ENCODE measurements at places on chromosomes 4 and X.

DNA sequence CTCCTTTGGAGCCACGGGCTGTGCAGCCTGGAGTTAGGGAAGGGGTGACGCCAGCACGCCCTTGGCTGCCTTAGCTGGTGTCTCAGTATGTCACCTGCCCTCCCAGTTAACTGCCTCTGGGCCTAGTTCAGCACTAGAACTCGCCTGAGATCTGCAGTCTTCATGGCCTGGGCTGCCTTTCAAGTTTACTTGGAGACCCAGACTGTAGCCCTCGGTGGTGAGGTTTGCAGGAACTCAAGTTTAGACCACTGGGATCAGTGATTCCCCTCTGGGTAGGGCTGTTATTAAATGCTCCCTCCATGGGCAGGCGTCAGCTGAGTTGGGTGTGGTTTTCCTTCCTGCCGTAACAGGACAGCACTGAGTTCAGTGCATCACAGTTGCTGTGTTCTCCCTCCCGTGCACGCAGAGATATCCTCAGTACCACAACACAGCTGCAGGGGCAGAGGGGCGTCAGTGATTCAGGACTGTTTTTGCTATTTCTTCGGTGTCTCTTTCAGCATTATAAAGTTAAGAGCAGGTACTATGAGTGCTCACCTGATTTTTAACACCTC, 30.5 kb downstream of the PLAC8 start:
- DNase-seq, result no peak

- no peak for DNase-seq
These were observed 415.1 kb downstream of the FAM133A start for GRCh38 chrX:94089149-94089548.

- no peak for DNase-seq
These were observed 81.1 kb upstream of the STK26 start for GRCh38 chrX:131942034-131942433.

- no peak for DNase-seq
These were observed 349.5 kb downstream of the HS3ST1 start for GRCh38 chr4:11079171-11079570.

DNA sequence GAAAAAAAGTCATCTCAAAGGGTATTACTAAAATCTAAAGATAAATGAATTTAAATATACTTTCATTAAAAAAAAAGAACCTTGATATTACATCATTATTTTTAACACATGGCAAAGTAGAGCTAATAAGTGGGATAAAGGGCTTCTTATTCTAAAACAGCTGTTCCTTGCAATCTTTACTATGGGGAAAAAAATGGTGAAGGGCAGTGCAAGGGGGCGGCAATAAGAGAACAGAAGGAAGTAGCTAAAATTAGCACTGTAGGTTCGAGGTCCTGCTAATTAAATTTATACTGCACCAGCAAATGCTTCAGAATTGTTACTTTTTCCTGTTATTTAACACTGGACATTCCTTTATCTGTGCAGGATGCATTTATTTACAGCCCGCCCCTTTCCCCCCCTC, 89.4 kb upstream of the HPF1 start:
- no peak for DNase-seq

- DNase-seq, result no peak
These were observed 2.6 kb downstream of the PHKA2 start for GRCh38 chrX:18981124-18981807.

- no peak for DNase-seq
These were observed 1133.9 kb downstream of the SH3BGRL start for GRCh38 chrX:82335772-82336171.

GRCh38 chrX:5380426-5380825, 848.2 kb downstream of the NLGN4X start:
- DNase-seq, result no peak

- no peak for DNase-seq
These were observed 326.4 kb downstream of the DCHS2 start for GRCh38 chr4:154164931-154165839.

DNA sequence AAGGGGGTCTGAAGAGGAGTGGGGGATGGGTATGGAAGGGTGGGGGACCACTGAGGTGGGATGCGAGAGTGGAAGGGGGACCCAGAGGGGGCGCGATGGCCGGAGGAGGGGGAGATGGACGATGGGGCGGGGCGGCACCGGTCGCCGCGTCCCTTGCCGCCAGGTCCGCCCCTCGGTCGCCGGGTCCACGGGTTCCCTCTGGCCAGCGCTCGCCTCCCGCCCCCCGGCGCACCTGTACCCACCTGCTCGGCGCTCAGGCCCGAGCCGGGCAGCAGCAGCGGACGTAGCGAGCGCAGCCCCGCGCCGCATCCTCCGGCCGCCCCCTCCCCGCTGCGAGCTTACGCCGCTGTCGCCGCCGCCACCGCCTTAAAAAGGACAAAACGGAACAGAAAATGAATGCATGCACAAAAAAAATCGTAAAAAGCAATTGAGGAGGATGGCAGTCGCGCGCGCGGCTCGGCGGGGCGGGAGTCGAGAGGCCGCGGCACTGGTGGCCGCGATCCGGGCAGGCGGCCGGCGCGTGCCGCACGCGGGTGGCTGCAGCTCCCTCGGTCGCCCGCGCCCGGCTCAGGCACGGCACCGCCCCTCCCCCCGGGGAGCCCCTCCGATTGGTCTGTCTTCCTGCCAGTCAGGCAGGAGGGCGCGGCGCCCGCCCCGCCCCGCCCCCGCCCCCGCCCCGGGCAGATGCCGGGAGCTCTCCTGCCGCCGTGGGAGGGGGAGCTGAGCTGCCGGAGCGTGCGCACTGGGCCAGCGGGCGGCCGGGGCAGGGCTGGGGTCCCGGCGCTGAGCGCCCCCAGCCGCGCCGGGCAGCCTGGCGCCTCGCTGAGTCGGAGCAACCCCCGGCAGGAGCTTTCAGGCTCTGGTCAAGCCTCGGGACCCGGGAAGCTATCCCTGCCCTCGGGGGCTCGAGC, at the start of gene JAKMIP1:
Gene JAKMIP1, minus strand, starts transcription at position 539 of the 911 bp plus-strand sequence. CDS start 87,699 bp downstream, outside the sequence.
- DNase-seq, result peak; percentile 98

GRCh38 chr4:139207247-139207646, 30.2 kb upstream of the ELF2 start:
- DNase-seq, result no peak

- no peak for DNase-seq
These were observed 126.1 kb downstream of the INPP4B start for GRCh38 chr4:142719854-142720541.

DNA sequence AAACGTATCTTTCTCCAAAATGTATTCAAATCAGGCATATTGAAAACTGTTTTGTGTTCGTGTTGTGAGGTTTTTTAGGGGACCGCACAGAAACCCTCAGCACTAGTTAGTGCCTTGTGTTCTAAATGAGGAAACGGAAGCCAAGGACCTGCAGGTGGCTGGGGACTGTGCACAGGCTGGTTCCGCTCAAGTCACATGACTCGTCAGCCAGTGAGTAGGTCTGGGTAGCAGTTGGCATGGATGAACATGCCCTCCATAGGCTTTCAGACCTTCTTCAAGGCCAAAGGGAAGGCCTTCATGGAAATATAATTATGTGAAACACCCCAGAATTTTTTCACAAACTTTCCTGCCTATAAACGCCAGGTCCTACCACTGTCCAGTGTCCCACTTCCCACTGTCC, 1.3 kb upstream of the F11 start:
- DNase-seq, result no peak

DNA sequence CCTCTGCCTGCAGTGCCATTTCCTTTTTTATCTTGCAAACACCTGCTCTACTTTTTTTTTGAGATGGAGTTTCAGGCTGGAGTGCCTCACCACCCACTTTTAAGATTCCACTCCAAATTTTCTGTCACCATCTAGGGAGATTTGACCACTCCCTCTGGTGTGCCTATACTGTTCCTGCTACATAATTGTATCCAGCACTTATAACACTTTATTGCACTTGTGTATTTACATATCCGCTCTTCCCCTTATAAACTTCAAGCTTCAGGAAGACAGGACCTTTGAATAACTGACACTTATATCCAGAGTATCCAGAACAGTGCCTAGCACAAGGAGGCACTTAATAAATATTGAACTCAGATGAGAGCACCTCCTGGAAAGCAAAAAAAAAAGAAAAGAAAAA, 6.2 kb upstream of the CENPI start:
- DNase-seq, result no peak

DNA sequence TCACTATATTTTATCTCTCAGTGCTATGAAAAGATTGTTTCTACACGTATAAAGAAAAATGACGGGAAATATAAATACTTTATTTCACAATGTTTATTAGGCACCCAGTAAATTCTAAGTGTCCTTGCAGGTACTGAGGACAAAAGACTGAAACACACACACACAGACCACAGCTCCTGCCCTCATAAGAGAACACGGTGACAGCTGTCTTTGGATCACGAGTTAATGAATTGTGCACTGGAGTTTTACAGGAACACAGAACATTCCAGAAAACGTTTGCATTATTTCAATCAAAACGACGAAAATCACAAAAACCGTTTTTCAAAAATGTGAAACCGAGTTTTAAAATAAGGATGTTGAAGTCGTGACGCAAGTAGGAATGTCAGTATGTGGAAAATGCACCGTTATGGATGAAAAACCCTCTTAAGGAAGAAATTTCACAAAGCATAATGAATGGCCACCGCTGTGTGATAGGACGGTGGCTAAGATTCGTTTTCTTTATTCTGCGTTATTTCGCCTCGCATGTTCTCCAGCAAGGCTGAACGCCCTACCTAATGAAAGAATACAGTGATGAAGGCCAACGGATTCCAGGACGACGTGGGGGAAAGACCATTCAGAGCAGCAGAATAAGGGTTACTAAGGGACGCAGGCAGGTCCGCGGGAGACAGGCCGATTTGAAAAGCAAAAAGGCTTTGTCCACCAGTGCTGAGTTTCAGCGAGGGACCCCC, 24.2 kb downstream of the FAM156A start:
- DNase-seq, result no peak

DNA sequence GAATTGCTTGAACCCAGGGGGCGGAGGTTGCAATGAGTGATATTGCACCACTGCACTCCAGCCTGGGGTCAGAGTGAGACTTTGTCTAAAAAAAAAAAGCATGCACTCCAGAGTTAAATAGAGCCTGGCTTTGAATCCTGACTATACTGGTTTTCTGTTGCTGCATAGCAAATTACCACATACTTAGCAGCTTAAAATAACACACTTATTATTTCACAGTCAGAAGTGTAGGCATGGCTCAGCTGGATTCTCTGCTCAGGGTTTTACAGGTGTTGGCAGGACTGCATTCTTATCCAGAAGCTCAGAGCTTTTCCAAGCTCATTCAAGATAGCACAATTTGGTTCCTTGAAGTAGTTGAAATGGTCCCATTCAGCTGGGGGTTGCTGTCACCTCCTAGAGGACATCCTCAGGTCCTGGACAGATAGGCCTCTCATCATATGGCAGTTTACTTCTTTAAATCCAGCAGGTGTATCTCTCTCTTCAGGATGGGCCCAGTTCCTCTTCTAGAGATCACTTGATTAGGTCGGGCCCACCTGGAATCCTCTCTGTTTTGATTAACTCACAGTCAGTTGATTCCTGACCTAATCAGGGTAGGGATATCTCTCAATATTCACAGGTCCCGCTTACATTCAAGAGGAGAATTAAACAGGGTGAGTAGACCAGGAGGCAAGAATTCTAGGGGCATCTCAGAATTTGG, 26.8 kb downstream of the DOCK11 start:
- no peak for DNase-seq

GRCh38 chr4:5422195-5422594, 286.2 kb downstream of the EVC2 start:
- no peak for DNase-seq

GRCh38 chrX:73817393-73818199, 254.6 kb downstream of the CHIC1 start:
- DNase-seq, result no peak

DNA sequence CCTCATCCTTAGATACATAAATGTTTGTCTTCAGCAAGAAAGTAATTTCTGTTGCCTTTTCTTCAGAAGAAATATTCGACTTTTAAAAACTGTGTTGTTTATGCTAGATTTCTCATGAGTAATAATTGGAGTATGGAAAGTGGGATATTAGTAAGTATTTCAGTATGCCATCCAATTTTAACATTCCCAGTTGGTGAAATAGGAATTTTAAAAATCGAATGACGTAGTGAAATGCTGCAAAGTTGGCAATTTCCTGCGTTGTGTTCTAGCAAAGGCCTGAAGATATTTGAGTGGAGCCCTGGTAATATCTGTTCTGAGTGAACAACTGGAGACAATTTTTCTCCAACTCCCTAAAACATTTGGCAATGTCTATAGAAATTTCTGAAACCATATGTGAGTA, 190.1 kb downstream of the ZNF330 start:
- DNase-seq, result no peak

- no peak for DNase-seq
These were observed 170.4 kb upstream of the BCOR start for GRCh38 chrX:40268188-40268520.

DNA sequence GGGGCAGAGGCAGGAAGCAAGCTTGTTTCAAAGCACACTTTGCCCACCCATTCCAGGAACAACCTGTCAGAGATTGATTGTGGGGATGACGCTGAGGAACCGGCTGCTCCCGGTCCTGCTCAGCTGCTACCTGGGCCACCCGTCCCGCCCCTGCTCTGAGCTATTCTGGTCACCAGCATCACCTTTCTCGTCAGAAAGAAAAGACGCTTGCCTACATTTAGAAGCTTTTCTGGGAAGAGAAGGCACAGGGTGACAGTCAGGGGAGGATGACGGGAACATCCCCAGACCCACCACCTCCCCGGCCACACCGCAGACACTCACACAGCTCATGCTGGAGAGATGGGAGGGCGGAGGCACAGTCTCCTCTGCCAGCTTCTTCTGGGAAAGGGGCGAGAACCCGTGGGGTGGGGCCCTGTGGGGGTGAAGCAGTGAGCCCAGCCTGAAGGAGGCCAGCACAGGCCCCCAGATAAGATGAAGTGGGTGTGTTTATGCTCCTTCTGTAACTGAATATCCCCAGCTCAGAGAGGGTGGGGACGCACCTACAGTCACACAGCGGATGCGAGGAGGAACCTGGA, 81.8 kb downstream of the CPZ start:
- DNase-seq, result no peak

DNA sequence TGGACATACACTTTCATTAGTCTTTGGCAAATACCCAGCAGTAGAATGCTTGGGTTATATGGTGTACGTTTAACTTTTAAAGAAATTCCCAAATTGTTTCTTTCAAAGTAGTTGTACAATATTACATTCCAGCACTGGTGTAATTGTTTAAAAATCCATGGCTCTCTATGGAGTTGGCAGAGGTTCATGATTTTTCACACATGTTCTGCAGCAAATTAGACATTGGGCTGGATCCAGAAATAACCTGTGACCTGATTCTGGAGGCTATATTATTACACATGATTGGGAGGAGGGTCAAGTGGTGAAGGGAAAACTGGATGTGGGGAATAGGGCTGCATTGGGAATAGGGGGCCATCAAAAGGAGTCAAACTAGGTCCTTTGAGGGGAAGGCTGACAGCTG, 41.9 kb downstream of the MAMLD1 start:
- DNase-seq, result no peak

- no peak for DNase-seq
These were observed 91.8 kb upstream of the HPRT1 start for GRCh38 chrX:134368126-134368525.
